Activated CD4-positive, alpha-beta T cell treated with anti-CD3 and anti-CD28 coated beads for 4 hours (primary cell): ENCODE measurements at places on chromosomes 5 and 9.

- no peak for DNase-seq
Observed at GRCh38 chr5:123511290-123511647, 708 bp upstream of the CSNK1G3 start.

DNA sequence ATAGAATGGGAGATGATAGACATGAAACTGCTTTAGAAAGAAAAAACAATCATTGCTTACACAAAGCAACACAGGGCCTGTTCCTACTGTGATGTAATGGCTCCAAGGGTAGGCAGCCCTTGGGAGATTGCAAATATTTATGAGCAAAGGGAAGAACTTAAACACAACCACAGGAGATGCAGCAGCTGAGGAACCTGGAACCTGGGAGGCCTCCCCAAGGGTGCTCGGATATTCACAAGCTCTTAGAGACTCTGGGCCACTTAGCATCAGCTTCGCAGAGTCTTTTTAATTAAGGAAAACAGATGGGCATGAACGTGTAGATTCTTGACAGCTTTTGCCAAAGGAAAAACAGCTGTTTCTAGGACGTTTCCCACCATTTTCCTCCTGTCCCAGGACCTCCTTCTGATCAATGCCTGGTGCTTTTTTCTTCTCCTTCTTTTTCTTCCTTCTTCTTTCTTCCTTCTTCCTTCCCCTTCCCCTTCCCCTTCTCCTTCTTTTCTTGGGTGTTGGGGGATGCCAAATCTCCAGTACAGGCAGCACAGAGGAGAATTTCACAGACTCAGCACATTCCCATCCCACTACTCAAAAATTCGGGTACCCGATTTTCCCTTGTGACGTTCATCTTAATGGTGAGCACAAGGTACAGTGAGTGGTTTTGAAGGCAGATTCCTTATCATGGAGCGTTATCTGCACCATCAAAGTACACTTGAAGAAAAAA, 28.1 kb upstream of the TCF7 start:
- no peak for DNase-seq

DNA sequence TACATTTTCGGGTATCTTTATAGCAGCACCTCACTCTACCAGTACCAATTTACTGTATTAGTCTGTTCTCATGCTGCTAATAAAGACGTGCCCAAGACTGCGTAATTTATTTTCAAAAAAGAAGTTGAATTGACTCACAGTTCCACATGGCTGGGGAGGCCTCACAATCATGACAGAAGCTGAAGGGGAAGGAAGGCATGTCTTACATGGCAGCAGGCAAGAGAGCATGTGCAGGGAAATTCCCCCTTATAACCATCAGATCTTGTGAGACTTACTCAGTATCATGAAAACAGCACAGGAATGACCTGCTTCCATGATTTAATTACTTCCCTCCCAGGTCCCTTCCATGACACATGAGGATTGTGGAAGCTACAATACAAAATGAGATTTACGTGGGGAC, 602.6 kb upstream of the DAB2 start:
- no peak for DNase-seq

- no peak for DNase-seq
Observed at GRCh38 chr5:169716287-169716686, 79.2 kb downstream of the DOCK2 start.
